ENCODE measurements at places on chromosomes 2 and 18.

DNA sequence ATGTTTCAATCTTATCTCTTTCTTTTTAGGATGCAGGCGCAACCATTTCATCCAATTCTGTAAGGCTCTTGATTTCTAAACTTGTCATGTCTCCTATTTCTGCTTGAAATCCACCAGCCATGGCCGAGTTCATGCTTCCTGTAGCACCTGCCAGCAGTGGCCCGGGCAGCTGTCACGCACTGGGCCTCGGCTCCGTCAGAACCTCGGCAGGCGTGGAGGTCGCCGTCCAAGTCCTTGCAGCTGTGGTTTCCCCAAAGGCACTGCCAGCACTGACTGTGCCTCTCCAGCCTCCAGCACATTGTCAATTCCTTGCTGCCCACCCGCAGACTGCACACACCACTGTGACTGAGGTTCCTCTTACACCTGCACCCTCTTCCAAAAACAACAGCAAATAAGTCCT lies 188.7 kb upstream of the SALL3 start:
- DNase-seq, result no peak

DNA sequence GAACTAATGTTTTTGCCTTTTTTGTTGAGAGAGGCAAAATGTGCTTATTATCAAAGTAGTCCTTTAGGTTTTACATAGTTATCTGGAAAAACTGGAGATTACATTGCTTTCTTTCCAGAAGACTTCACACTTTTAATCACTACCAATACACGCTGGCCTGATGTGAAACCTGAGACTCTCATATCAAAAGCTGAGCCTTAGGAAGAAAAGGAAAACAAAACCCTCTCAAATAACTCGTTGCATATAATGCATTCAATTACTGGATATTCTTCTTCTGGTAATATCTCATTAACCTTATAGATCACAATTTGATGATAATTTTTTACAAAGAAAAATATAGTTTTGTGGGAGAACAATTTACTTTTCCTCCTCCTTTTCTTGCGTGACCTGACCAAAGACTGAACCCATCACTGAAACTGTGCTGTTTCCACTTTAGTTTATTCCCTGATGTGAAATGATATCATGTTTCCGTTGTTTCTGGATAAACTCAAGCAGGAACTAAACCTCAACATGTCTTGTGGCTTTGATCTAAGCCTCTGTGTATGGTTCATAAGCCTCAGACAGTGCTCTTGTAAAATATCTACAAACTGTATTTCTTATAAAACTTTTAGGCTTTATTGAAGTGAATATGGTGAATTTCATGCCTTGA lies 332.4 kb downstream of the GULP1 start:
- no peak for DNase-seq

DNA sequence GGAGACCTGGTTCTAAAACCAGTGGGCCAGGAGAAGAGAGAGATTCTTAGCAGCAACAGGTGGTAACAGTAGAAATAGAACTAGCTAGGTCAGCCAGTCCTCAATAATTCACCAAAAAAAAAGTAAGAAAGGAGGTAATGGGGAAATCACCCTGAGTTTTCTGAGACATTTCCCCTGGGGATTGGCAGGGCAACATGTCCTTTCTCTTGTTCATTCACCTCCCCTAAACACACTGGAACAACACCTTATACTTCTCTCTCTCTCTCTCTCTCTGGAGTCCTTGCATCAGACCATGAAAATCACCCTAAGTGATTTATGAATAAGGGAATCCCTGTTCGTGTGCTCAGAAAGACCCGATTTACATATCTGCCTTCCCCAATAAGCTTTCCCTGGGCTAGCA lies 64.8 kb downstream of the COX7A2L start:
- peak; percentile 5 for DNase-seq

GRCh38 chr2:141048951-141049350 lies 1081.9 kb downstream of the LRP1B start:
- no peak for DNase-seq

DNA sequence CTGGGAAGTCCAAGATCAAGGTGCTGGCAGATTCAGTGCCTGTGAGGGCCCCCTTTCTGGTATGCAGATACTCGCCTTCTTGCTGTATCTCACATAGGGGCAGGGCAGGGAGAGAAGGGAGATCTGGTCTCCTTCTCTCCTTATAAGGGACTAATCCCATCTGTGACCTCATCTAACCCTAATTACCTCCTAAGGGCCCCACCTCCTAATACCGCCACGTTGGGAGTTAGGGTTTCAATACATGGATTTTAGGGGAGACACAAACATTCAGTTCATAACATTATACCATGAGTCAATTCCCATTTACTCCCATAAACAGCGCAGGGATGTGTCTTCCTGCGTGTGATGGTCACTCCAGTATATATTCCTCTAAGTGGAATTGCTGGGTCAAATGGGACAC lies 73.8 kb upstream of the TXNDC2 start:
- no peak for DNase-seq

- no peak for DNase-seq
Observed at GRCh38 chr2:42999856-43000241, 207.5 kb upstream of the HAAO start.

All from germinal center (tissue), 1 donor.